Left renal pelvis (tissue), 4 donors: ENCODE measurements at places on chromosomes 6 and 20.

DNA sequence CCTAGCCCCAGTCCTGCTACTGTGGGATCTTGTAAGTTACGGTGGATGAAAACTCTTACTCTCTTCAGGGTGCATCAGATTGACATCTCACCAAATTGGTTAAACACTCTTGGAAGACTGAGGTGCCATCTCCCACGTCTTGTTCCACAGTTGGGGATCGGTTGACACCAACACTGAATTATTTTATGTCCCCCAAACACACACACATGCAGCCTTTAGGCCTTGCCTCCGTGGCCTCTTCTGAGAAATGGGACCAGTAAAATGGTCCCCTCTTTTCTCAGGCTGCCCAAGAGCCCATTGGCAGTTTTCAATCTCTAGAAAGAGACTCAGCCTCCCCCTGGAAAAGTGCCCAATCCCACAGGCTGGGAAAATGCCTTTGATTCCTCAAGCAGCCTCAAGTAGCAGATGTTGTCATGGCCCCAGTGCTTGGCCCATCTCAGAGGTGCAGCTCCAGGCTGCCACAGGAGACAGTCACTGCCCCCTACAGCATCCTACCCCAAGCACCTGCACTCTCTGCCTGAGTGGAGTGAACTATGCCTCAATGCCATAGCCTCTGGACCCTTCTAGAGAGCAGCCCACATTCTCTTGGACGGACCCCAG is 163.9 kb downstream of the ANKRD60 start:
- no peak for DNase-seq

DNA sequence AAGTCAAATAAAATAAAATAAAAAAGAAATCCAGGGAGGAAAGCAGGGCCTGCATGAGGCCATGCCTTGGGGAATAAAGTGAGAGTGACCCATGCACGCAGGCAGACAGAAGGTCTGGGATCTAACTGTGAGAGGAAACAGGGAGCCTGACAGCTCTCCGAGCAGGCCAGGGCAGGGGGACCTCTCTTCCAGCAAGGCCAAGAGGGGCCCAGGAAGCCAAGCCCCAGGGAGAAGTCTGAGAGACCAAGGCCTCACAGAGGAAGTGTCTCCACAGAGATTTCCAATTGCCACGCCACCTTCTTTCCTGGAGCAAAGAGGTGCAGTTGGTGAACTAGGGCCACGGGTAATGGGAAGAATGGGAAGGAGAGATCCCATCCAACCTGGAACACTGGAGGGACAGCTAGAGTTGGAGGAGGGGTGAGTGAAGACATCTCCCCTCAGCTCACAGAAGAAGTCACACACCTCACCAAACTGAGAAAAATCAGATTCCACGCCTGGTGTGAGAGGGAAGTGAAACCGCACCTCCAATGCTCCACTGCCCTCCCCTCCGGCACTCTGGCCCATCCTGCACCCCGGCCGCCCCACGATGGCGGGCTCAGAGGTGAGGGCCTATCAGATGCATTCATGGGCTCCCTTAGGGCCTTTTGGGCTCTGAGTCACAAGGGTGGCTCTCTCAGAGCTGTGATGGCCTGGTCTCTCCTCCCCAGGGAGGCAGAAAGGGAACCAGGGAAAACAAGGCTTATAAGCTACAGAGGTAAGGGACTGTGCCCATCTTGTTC is 25.1 kb upstream of the TAF8 start:
- no peak for DNase-seq

DNA sequence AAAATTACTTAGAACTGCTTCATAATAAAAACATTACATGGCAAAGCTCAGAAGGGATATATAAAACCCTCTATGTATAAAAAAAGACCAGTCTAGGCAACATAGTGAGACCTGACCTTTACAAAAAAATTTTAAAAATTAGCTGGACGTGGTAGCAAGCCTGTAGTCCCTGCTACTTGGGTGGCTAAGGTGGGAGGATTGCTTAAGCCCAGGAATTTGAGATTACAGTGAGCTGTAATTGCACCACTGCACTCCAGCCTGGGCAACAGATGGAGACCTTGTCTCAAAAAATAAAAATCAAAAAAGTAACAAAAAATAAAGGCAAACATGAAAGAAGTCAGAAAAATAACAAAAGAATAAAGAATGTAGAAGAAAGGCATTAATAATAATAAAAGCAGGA is 21.5 kb upstream of the TPD52L1 start:
- DNase-seq: no peak

- DNase-seq: no peak
Measured at GRCh38 chr20:47985092-47985850, 200.0 kb upstream of the SULF2 start.

GRCh38 chr6:124941259-124941658 is 21.0 kb upstream of the RNF217 start:
- DNase-seq: no peak

DNA sequence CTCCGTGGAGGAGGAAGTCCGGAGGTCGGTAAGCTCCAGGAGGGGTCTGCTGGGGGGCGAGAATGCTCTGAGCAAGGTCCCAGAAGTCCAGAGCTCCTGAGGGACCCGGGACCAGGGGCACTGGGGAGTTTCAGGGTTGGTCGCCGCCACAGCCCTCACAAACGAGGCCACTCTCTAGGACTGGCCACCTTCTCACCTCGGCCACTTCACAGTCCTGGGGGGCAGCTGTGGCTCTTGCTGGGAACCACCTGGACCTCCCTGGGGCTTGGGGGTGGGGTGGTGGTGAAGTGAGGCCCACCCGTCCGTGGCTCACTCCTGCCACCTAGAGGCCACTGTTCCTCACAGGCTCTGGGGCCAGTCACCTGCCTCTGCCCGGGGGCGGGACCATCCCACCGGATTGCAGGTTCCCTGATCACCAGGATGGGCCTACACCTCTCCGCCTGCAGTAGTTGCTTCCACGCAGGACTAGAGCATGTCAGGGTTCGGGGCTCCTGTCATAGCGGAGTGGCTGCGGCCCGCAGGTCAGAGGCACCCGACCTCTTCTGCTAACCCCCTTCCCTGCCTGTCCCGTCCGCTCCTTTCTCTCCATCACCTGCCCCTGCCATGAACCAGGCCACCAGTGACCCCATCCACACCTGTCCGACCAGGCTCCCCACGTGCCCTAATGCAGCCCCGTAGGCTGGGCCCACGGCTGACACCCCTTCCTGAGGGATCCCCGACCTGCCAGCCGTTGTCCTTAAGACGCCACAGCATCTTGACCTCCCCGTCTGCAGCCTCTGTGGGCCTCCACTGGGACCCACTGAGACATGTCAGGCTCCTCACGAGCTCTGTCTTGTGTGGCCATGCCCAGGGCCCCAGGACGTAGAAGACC is 5.1 kb upstream of the TCEA2 start:
- peak; percentile 50 for DNase-seq

DNA sequence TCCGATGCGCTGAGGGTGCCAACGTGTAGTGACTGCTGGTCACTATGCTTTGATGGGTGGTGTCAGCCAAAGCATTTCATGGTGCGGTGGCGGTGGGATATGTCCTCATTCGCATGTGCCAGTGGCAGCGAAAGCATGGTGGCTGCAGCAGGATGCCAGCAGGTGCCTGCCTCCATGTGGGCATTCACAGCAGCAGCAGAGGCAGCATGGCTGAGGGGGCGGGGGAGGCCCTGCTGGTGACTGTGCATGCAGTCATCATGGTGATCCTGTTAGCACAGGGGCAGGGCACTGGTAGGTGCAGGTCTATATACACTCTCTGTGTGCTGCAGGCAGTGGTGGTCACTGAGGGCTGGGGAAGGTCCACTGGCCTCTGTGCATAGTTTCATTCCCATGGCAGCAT is 22.0 kb downstream of the FIG4 start:
- DNase-seq: no peak

- DNase-seq: no peak
Measured at GRCh38 chr6:99402448-99402847, 8.5 kb upstream of the COQ3 start.

DNA sequence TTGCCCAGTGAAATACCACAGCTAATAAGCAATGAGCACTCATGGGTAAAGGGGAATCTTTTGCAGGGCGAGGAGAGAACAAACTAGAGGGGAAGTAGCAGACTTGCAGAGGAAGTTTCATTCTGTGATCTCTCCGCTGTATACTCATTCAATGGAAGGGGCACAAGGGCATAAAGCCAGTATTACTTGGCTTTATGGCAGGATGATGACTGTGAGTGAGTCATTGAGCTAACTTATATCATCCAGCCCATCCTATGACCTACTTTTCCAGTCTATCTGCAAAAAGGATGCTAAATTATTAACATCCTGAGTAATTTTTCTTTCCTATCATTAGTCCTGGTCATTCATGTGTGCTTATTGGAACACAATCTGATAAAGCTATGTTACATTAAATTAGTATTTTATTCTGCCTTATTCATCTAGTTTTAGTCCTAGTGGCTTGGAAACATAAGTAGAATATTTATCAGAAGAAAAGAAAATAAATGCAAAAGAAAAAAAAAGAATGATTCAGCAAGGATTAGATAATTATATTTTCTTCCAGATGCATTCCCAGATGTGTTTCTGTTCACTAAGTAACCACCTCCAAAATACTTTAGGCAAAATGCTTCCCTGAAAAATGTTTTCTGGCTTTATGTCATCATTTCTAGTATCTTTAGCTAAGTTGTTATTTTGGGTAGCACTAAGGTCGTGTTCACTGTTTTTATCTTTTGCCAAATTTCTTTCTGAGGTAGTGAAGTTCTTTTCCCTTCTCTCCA is 471.7 kb downstream of the CDKAL1 start:
- DNase-seq: no peak

DNA sequence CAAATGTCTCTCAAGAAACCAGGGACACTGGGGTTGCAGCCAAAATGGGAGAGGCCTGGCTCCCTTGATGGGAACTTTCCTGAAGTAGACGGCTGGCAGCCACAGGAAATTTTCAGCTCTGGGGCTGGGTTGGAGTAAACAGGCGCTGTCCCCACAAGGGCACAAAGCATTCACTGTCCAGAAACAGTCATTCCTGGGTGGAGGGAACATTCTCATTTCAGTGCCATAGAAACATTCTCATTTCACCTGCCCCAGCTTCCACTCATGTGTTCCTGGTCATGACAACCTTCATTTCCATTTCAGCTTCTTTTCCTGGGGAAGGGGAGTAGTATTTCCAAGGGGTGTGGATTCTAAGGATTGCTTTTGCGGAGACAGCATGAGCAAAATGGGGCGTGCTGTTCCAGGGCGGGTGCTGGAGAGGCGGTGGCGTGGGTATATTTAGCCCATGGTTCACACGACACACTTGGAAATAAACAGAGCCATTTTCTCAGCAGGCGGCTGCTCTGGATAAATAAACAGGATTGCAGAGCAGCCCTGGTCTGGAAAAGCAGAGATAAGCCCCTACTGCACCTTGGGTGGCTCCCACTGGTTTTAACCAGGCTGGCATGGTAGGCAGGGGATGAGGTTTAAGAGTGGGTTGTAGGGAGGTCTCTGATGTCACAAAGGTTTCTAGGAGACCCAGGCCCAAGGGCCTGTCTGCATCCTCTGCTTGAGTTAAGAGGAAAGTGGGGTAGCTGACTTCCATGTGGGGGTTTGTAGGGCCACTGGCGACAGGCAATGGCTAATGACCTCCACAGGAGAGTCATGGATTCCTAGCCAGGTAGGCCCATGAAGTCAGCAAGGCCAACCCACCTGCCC is 32.9 kb downstream of the COX4I2 start:
- DNase-seq: no peak

DNA sequence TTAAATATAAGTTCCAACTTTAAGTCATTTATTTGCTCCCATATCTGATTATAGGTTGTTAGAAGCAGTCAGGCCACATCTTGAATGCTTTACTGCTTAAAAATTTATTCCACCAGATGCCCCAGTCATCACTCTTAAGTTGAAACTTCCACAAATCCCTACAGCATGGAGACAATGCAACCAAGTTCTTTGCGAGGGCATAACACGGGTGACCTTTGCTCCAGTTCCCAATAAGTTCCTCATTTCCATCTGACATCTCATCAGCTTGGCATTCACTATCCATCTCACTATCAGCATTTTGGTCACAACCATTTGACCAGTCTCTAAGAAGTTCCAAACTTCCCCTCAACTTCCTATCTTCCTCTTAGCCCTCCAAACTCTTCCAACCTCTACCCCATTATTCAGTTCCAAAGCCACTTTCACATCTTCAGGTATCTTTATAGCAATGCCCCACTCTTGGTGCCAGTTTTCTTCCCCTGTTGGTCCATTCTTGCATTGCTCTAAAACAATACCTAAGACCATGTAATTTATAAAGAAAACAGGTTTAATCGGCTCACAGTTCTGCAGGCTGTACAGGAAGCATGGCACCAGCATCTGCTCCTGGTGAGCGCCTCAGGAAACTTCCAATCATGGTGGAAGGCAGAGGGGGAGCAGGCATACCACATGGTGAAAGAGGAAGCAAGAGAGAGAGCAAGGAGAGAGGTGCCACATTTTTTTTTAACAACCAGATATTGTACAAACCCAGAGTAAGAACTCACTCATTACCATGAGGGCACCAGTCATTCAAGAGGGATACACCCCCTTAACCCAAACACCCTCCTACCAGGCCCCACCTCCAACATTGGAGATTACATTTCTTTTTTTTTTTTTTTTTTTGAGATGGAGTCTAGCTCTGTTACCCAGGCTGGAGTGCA is 15.9 kb upstream of the ITPR3 start:
- DNase-seq: no peak

- no peak for DNase-seq
Measured at GRCh38 chr20:44967207-44967807, 995 bp downstream of the STK4 start.
